ENCODE measurements at places on chromosomes 1 and 21.

DNA sequence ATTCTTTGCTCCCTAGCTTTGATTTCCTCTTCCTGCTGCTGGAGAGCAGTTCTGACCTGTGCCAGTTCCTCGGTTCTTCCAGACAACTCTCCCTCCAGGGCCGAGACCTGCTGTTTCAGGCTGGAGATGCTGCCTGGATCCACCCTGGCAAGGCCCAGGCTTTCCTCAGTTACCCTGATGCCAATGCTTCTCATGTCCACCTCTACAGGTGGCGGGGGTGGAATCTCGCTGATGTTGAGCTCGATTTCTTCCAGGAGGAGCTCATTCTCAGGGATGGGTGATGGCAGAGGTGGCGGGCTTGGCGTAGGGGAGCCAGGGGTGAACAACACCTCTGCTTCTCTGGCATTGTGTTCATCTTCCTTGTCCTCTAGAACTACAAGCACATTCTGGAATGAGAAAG, 45.3 kb downstream of the KANK4 start:
- DNase-seq, result no peak

GRCh38 chr1:28236656-28237322, 865 bp downstream of the ATP5IF1 start:
- DNase-seq, result no peak

- no peak for DNase-seq
Measured at GRCh38 chr1:232878086-232878485, 72.3 kb upstream of the NTPCR start.

DNA sequence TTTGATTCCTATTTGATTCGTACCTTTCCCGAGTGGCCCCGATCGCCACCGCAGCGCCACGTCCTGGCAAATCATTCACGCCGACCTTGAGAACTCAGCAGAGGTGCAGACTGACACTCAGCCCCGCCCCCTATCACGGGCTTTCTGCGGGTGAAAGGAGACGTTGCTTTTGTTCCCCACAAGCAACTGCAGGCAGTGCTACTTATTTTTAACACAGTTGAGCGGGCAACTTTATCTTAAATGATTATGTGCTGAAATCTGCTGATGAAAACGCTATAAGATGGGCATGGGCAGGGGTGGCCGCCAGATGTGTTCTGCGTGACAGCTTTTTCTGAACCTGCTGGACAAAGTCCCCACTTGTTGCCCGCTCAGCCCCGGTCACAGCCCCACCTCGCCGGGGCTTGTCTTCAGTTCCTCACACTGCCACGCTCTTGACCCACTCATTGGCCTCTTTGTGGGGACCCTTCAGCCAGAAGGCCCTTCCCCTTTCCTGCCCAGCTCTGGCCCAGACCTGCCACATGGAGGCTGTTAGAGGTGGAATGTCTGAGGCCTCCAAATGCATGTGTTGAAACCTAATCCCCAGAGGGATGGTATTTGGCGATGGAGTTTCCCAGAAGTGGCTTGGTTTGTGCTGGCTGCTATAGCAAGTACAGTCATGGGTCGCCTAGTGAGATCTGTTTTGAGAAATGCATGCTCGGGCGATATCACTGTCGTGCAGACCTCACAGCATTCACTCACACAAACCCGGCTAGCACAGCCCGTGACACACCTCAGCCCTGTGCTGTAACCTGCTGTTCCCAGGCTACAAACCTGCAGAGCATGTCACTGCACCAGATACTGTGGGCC, 15.7 kb upstream of the PDXK start:
- DNase-seq, result peak; percentile 61

DNA sequence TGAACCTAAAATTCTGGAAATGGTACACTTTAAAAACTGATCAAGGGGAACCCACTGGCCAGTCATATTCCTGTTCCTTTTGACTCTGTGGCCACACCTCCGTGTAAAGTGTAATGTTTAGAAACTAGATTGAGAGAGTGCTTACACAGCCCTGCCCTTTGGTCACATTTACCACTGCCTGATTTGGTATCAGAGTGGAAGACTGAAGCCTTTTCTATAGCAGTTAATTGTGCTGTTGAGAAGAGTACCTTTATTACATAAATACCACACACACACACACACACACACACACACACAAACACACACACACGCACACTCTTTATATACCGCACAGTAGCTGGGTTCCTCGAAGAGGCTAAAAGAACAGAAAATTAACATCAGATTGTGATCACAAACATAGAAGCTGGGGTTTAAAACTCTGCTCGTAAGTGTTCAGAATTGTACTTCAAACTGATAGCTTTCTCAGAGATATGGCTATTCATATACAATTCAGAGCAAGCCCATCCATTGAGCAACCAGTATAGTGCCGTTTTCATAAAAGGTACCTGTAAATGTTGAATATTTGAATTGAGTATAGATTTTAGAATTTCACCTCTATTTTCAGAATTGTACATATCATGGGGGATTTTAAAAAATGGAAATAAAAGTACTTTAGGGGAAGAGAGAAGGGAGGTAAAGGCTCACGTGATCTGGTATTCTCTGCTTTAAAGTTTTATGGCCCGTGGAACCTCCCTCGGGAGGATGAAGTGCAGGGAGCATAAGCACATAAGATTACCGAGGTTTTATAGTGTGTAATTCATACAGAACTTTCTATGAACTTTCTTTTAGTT, 37.5 kb downstream of the CAMTA1 start:
- no peak for DNase-seq

GRCh38 chr1:213269829-213270228, 218.8 kb downstream of the RPS6KC1 start:
- DNase-seq, result no peak

GRCh38 chr21:42252778-42253340, 33.9 kb downstream of the ABCG1 start:
- DNase-seq, result no peak

GRCh38 chr1:113834716-113835115, 22.4 kb upstream of the RSBN1 start:
- no peak for DNase-seq

- DNase-seq, result no peak
Measured at GRCh38 chr21:42039911-42040351, 29.8 kb upstream of the ZBTB21 start.

GRCh38 chr1:17009706-17010105, 2.0 kb downstream of the ATP13A2 start:
- DNase-seq, result no peak

DNA sequence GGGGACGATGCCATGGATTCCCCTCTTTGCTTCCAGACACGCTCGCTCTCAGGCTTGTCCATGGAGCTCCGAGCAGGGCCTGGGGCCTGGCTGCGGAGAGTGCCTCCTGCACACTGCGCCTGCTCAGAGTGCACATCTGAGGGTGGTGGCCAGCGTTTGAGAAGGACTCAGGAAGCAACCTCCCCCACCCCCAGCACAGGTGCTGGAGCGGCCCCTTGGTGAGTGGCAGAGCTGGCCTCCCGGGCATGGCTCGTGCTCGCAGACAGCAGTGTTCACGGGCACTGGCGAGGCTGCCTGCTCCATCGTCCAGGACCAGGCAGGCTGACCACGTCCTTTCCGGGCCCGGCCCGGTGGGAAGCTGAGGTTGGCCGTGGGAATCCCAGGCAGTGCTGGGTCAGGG, 2.8 kb downstream of the SPATC1L start:
- DNase-seq, result no peak

- no peak for DNase-seq
Measured at GRCh38 chr1:70093250-70093975, 112.0 kb downstream of the LRRC40 start.

DNA sequence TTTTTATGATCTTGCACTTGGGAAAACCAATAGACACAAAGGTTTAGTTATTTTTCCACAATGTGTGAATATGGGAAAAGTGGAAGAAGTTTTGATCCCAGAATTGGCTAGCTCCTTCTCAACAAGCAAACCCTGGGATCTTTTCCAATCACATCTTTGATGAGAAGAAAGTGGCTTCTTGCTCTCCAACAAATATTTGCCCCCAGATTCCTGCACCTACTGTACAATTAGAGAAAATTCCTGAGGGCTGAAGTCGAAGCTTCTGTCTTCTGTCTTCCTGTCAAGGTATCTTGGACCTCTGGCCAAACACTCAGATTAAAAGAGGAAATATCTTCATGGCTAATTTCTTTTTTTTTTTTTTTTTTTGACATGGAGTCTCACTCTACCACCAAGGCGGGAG, 113.1 kb upstream of the SLC45A1 start:
- DNase-seq, result no peak
